ENCODE measurements at places on chromosomes 1 and 21.
A peak's percentile ranks its signal among the peaks of the same experiment; 100 is the strongest.

GRCh38 chr1:96281491-96281890, 440.1 kb upstream of the PTBP2 start:
- DNase-seq, result peak; percentile 10

- DNase-seq, result peak; percentile 38
Measured at GRCh38 chr1:219784660-219785381, 143.5 kb downstream of the SLC30A10 start.

GRCh38 chr1:84859866-84860265, 33.1 kb downstream of the LPAR3 start:
- DNase-seq, result no peak

GRCh38 chr1:40047276-40047675, 6.7 kb downstream of the CAP1 start:
- DNase-seq, result no peak

GRCh38 chr1:157090196-157090647, 9.4 kb downstream of the ETV3L start:
- peak; percentile 92 for DNase-seq

GRCh38 chr1:44460107-44460882, 55.2 kb downstream of the RNF220 start:
- DNase-seq, result no peak

GRCh38 chr1:212111536-212111935, 76.0 kb downstream of the DTL start:
- DNase-seq, result no peak

DNA sequence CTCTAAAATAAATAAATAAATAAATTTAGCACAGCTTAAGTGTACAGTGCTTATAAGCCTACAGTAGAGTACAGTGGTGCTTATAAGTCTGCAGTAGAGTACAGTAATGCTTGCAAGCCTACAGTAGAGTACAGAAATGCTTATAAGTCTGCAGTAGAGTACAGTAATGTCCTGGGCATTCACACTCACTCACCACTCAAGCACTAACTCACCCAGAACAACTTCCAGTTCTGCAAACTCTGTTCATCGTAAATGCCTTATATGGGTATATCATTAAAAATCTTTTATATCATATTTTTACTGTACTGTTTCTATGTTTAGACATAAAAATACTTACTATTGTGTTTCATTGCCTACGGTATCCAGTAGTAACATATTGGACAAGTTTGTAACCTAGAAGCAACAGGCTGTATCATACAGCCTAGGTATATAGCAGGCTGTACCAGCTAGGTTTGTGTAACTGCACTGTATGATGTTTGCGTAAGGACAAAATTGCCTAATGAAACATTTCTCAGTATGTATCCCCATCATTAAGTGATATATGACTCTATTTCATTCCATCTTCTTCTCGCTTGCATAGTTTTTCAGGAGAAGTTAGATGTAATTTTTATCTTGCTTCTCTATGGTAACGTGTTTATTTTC, 14.0 kb upstream of the S100B start:
- DNase-seq, result no peak

GRCh38 chr1:5974631-5975030, 17.6 kb downstream of the NPHP4 start:
- DNase-seq, result no peak

- DNase-seq, result peak; percentile 29
Measured at GRCh38 chr1:58249737-58250586, 296.6 kb downstream of the OMA1 start.

DNA sequence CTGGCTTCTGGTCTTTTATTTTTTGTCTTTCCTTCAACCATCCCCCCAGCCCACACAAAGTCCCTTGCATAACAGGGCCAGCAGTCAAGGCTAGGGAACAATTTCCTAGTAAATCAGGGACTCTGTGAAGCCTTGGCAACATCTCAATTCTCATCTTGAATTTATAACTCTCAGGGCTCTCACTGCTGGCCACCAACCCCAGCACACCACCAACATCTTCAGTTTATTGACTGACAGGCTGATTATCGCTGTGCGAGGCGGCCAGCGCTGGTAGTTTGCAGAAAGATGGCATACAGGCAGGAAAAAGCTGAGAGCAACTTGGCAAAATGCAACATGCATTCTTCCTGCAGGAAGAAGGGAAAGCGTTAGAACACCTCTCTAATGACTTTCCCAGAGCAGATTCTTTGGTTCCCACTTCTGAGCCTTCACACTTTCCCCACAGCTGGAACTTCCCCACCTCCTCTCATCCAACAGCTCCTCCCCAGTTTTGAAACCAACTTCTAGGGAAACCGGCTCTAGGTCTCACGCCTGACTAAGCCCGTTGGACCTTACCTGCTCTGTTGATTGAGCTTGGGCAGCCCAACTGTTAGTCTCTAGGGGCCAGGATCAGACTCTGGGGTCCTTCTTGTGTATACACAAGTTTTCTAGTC, 26.3 kb upstream of the CSF1 start:
- DNase-seq, result no peak

DNA sequence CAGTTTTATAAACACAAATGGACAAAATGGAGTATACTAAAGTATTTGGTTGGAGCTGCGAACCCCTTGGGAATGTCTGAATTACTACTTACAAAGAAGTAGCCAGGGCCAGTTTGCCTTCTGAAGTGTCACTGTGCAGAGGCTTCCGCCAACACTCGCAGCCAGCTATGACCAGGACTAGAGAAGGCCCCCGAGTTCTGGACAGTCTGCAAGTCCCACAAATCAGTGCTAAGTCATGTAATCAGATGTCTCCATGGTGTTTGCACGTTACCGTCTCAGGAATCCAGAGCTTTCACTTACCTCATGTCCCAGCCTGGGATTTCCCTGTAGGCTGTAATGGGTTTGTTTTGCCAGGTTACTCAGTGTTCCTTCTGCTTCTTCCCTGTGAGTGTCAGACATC, 106.6 kb upstream of the SPAG17 start:
- no peak for DNase-seq

- no peak for DNase-seq
Measured at GRCh38 chr21:15029077-15029476, 35.7 kb downstream of the NRIP1 start.

GRCh38 chr1:204087893-204088528, 15.1 kb downstream of the SOX13 start:
- no peak for DNase-seq

- no peak for DNase-seq
Measured at GRCh38 chr1:23558140-23558871, 995 bp downstream of the ID3 start.

GRCh38 chr1:5973771-5974170, 18.5 kb downstream of the NPHP4 start:
- no peak for DNase-seq

GRCh38 chr1:208231881-208232661, 12.1 kb downstream of the PLXNA2 start:
- no peak for DNase-seq

GRCh38 chr1:54945393-54945936, 35.0 kb upstream of the TMEM61 start:
- no peak for DNase-seq

GRCh38 chr1:193189442-193190095, 3.2 kb upstream of the B3GALT2 start:
- no peak for DNase-seq

DNA sequence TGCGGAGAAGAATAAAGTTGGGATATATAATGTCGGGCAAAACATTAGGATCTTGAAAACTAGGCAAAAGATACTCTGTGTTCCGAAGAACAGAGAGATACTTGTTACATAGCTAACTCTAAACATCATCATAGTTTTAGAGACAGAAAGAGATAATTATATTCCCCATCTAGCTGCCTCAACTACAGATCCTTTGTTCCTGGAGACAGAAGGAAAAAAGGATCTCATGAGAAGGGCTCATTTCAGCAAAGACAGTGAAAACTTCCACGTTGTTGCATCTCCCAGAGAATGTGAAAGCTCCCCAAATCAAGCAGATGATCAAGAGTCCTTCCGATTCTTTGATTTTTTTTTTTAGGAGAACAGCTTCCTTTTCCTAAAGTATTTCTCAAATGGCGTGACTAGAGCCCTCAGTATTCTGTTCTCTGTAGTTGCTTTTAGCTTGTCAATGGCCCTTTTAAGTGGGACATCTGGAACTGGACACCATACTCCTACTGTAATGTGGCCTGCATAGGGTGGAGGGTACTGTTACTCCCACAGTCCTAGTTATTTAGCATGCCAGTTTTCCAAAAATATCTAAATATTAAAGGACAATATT, 1048.2 kb downstream of the TTLL7 start:
- DNase-seq, result no peak

DNA sequence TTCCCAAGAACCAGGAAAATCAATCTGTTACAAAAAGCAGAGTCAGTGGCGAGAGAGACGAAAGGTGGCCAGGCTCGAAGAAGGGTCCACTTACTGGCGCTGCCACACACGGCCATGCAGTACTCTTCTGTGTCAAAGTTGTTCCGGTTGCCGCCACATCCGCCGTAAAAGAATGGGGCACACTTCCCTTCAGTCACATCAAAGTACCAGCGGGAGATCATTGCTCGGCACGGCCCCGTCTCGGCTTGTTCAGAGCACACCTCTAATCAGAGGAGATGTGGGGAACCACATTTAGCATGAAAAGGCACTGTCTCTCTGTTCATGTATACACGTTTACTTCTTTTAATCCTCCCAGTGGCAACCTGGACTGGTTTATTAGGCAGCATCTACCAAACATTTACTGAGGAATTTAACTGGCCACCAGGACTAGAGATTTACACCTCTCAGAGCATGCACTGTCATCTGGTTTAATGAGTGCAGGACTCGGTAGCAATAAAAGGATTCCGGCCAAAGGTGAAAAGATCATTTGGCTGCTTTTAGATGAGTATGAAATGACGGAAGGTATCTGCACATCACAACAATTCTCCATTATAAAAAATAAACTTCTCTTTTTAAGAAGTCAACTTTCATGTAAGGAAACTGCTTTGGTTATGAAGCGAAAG, 170.5 kb downstream of the APP start:
- no peak for DNase-seq

GRCh38 chr1:18352636-18353265, 128.0 kb upstream of the KLHDC7A start:
- DNase-seq, result no peak

DNA sequence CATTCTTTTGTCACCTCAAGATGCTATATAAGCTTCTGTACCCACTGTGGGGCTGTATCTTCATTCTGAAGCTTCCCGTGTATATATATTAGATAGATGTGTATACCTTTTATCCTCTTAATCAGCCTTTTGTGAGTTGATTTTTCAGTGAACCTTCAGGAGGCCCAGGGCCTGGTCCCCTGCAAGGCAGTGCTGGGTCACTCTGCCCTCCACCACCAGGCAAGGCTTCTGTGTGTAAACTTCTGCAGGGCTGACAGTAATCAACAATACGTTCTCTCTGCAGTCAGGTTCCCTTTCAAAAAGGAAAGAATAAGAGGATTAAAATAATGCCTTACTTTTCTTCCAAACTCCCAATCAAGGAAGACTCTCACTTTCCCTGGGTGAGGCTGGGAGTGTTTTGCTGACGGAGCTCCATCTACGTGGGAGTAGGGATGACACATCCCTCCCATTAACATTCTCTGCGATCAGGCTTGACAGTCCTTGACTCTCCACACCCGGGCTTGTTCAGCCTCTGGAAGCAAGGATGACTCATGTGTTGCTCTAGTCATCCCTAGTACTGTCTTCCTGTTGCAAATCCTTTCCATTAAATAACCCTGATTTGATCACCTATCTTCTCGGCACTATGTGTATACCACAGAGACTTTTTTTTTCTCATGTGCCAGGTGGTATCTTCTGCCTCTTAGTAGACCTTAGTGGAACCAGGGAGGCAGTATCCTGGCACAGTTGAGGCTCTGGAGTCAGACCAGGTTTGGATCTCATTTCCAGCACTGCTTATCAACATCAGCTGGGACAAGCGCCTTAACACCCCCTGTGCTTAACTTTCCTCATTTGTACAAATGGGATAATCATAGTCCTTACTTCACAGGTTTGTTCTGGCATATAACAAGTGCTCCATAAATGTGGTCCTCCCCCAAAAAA, 70.3 kb upstream of the KCNK1 start:
- DNase-seq, result peak; percentile 80

- DNase-seq, result no peak
Measured at GRCh38 chr1:14784790-14785773, 186.6 kb downstream of the KAZN start.

- no peak for DNase-seq
Measured at GRCh38 chr1:3159996-3160395, 91.0 kb downstream of the PRDM16 start.

DNA sequence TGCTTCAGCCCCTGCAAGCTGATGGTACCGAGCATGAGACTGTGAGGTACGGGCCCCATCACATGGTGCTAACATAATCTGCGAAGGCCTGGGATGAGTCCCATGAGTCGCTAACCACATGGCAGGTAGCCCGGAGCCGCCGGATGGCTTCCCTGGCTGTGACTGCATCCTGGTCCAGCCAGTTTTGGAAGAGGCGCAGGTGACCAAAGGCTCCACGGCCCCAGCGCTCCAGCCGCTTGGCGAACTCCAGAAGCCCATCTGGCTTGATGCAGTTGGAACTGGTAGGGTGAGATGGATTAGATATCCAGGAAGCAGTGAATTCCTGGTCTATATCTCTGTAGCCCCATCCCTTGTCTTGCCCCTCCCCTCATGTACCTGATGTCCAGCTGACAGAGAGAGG, 24.6 kb downstream of the LRRC41 start:
- DNase-seq, result no peak
